ENCODE measurements at places on chromosomes 3 and 15. TPM values are rescaled to one million over a fixed set of nuclear protein-coding genes. Genes with fewer than 3 reads are reported as not detected.

The EIF2A gene
- total RNA-seq = 37.0 TPM

The CYP8B1 gene
- 478 TPM for total RNA-seq

The STAB1 gene
- total RNA-seq = 64.9 TPM

DNA sequence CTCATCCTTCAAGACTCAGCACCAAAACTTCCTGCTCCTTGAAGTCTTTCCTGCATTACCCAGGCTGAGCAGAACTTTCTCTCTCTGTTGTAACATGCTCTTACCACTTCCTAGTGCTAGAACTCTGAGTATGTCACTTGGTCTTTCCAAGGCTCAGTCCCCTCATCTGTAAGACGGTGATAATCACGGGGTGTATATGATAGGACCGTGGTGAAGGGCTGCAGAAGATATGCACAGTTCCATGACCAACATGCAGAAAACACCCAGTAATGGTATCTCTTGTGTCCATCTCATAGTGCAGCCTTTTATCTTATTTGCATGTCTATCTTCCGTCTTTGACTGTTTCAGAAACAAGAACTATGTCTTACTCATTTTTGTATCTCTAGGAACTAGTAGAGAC is 154.5 kb downstream of the ZNF621 start:
- no peak for DNase-seq
- no peaks in the 10 kb centered on the region for H3K27me3 ChIP-seq
- no peak overlapping the region for H3K4me3 ChIP-seq
- H3K27ac ChIP-seq = no peak overlapping the region

- H3K4me3 ChIP-seq = no peak overlapping the region
- H3K27me3 ChIP-seq = no peaks in the 10 kb centered on the region
- no peak overlapping the region for H3K27ac ChIP-seq
- H3K4me1 ChIP-seq = no peaks in the 10 kb centered on the region
These were observed 13.8 kb downstream of the CLRN1 start for GRCh38 chr3:150958683-150959082.

DNA sequence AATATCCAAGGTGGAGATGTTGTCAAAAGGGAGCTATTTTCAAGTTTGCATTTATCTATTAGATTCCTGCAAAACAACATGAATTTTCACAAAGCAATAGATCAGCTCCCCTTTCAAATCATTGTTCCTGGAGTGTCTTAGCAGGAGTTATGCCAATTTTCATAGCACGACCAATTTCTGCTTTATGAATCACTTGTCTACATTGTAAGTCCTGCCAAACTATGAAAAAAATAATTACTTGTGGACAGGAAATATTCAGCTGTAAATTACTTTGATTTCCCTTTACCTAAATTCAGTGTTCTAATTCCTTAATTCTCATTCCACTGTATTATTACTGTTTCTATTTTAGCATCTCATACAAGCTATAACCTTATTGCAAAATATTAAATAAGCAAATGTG is 1289.6 kb downstream of the NSUN3 start:
- H3K4me1 ChIP-seq = no peaks in the 10 kb centered on the region
- no peaks in the 10 kb centered on the region for H3K36me3 ChIP-seq
- H3K4me3 ChIP-seq = no peak overlapping the region
- no peak overlapping the region for H3K27ac ChIP-seq
- H3K27me3 ChIP-seq = no peaks in the 10 kb centered on the region

DNA sequence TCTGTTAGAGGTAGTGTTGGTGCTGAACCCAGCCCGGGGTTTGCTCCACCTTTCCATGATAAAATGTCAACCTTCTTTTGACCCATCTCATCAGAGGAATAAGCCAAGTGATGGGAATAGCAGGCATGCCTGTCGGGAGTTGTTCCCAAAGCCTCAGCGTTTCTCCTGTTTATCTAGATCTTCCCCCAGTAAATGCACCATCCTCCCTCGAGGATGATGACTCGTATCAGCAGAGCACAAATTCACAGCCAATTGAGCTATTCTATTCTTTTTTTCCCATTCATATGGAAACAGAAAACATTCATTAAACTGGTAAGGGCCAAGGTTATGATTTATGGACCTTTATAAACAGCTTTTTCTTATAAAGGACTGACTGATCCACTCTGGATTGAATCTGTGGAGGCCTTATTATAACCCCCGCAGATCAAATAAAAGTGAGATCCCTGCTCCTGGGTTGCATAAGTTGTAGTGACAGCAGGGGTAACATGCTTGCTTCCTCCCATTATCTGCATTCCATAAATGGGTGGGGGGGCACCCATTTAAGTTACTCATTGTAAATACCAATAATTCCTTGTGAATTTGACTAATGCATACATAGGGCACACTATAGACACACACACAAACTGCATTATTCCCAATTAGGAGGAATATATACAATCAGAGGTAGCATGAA is 207.3 kb downstream of the PLCL2 start:
- no peaks in the 10 kb centered on the region for H3K27me3 ChIP-seq
- no peak for DNase-seq
- H3K4me1 ChIP-seq = no peaks in the 10 kb centered on the region
- no peak overlapping the region for H3K27ac ChIP-seq

DNA sequence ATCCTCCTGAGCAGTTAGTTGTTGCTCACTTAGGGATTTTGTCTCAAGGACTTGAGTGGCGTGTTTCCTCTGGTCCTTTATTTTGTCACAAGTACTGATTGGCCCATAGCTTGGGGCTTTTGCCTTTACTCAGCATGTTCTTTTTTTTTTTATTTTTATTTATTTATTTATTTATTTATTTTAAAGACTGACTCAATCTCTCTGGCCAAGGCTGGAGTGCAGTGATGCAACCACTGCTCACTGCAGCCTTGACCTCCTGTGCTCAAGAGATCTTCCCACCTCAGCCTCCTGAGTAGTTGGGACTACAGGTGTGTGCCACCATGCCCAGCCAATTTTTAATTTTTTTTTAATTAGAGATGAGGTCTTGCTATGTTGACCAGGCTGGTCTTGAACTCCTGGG is 223.9 kb upstream of the TPM1 start:
- H3K4me3 ChIP-seq = no peak overlapping the region
- no peak overlapping the region for H3K27ac ChIP-seq
- peaks cover 24% of the 10 kb centered on the region for H3K4me1 ChIP-seq
- no peak for DNase-seq
- H3K36me3 ChIP-seq = no peaks in the 10 kb centered on the region

DNA sequence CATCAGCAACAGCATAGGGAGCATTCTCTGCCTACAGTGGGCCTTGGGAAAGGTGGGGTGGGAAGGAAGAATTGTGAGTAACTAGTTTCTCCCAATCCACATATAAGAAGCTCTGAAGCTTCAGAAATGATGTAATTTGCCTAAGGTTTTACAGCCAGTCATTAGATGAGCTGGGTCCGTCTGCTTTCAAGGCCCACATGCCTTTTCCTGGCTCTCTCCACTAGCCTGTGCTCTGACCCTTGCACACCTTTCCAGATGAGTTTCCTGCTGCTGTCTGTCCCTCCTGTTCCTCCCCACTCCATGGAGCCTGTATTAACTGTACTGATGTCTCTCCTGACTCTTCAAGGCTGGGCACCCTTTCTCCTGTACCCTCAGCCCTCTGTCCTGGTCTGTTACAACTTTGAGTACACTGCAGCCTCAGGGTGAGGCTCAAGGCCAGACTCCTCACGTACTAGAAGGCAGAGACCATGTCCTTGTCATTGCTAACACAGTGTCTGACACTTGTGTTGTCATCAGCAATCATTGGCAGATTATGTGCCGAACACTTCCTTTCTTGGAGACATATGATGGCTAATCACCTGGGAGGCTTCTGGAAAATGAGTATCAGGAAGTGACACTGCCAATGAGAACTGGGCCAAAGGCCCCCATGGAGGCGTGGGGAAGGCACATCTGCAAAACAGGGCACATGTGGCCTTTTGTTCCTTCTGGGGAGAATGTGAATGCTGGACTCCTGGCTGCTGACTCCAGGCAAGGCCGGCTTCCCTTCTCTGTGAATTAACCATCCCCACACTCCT is 6.6 kb downstream of the TM6SF1 start:
- no peak overlapping the region for H3K4me3 ChIP-seq
- no peaks in the 10 kb centered on the region for H3K27me3 ChIP-seq
- no peaks in the 10 kb centered on the region for H3K36me3 ChIP-seq
- H3K4me1 ChIP-seq = no peaks in the 10 kb centered on the region
- no peak overlapping the region for H3K27ac ChIP-seq

GRCh38 chr3:108079043-108079442 is 11.8 kb downstream of the CD47 start:
- H3K4me3 ChIP-seq = no peak overlapping the region
- no peaks in the 10 kb centered on the region for H3K4me1 ChIP-seq
- H3K27ac ChIP-seq = no peak overlapping the region
- no peaks in the 10 kb centered on the region for H3K27me3 ChIP-seq
- no peaks in the 10 kb centered on the region for H3K36me3 ChIP-seq

DNA sequence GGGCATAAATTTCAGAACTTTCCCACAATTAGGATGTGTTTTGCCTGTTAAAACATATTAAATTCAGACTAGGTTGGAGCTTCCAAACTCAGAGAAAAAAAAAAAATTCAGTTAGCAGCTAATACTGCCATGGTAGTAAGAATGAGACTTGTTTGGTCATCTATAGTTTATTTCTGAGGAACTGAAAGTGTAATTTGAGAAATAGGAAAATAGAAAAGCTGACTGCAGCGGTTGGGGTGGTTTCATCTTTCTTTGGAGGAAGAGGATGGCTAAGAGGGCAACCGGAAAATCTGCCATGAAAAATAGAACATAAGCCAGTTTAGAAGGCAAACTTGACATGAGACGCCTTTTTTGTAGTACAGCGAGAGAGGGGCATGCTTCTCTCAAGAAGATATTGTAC is 371.2 kb upstream of the ROBO2 start:
- DNase-seq = no peak
- no peaks in the 10 kb centered on the region for H3K4me1 ChIP-seq
- H3K36me3 ChIP-seq = no peaks in the 10 kb centered on the region
- H3K27ac ChIP-seq = no peak overlapping the region

GRCh38 chr3:148221303-148221702 is 476.4 kb upstream of the AGTR1 start:
- H3K36me3 ChIP-seq = no peaks in the 10 kb centered on the region
- H3K4me3 ChIP-seq = no peak overlapping the region
- no peak for DNase-seq
- no peak overlapping the region for H3K27ac ChIP-seq
- H3K27me3 ChIP-seq = no peaks in the 10 kb centered on the region

GRCh38 chr15:89587955-89588354 is 12.7 kb downstream of the TICRR start:
- H3K4me1 ChIP-seq = no peaks in the 10 kb centered on the region
- H3K27ac ChIP-seq = no peak overlapping the region

GRCh38 chr3:139357899-139358298 is 14.1 kb downstream of the MRPS22 start:
- H3K4me3 ChIP-seq = no peak overlapping the region
- no peak for DNase-seq
- H3K36me3 ChIP-seq = peaks cover 45% of the 10 kb centered on the region
- H3K4me1 ChIP-seq = no peaks in the 10 kb centered on the region
- no peak overlapping the region for H3K27ac ChIP-seq

DNA sequence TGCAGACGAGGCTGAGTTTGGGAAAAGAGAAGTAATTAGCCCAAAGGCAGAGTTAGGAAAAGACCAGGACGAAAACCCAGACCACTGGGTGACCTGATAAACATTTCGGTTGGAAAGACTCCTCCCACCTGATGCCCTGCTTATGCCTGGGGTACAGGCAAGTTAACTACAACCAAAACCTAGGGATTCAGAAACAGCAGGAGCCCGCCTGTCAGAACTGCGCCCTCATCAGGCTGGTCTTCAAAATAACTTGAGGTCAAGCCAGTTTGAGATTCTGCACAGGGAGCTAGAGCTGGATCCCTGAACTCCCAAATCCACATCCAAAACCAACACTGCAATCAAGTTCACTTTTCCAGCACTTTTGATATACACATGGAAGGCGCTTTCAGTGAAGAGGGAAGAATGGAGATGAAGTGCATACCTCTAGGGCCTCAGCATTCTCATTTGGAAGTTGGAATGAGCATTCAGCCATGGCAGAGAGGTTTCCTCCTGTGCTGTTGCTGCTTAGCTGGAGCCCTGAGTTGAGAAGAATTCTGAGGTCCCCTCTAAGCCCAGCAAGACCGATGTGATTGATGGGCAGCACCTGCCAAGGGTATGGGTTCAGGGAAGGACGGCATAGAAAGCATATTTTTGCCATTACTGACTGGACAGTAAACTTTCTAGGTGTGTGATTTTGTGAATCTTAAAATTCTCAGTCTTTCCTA is 11.6 kb downstream of the TSEN2 start:
- no peak overlapping the region for H3K27ac ChIP-seq
- no peaks in the 10 kb centered on the region for H3K36me3 ChIP-seq
- DNase-seq = no peak
- H3K4me3 ChIP-seq = no peak overlapping the region
- H3K4me1 ChIP-seq = no peaks in the 10 kb centered on the region

GRCh38 chr3:120931593-120931992 is 23.6 kb downstream of the STXBP5L start:
- H3K27ac ChIP-seq = no peak overlapping the region
- no peaks in the 10 kb centered on the region for H3K4me1 ChIP-seq
- no peak for DNase-seq
- no peaks in the 10 kb centered on the region for H3K36me3 ChIP-seq

- H3K4me3 ChIP-seq = no peak overlapping the region
- H3K4me1 ChIP-seq = no peaks in the 10 kb centered on the region
- no peak overlapping the region for H3K27ac ChIP-seq
These were observed 704.8 kb upstream of the CFAP20DC start for GRCh38 chr3:59754456-59755129.

- H3K36me3 ChIP-seq = no peaks in the 10 kb centered on the region
- DNase-seq = no peak
- H3K4me3 ChIP-seq = no peak overlapping the region
- H3K27ac ChIP-seq = no peak overlapping the region
- no peaks in the 10 kb centered on the region for H3K4me1 ChIP-seq
These were observed 231.5 kb upstream of the SETMAR start for GRCh38 chr3:4071481-4072184.

- no peak overlapping the region for H3K27ac ChIP-seq
- no peaks in the 10 kb centered on the region for H3K36me3 ChIP-seq
- H3K27me3 ChIP-seq = no peaks in the 10 kb centered on the region
- no peak overlapping the region for H3K4me3 ChIP-seq
These were observed 24.1 kb downstream of the RASGRP1 start for GRCh38 chr15:38540510-38540909.

GRCh38 chr3:148466143-148466542 is 231.6 kb upstream of the AGTR1 start:
- DNase-seq = no peak
- H3K4me1 ChIP-seq = no peaks in the 10 kb centered on the region
- H3K4me3 ChIP-seq = no peak overlapping the region
- H3K36me3 ChIP-seq = no peaks in the 10 kb centered on the region

DNA sequence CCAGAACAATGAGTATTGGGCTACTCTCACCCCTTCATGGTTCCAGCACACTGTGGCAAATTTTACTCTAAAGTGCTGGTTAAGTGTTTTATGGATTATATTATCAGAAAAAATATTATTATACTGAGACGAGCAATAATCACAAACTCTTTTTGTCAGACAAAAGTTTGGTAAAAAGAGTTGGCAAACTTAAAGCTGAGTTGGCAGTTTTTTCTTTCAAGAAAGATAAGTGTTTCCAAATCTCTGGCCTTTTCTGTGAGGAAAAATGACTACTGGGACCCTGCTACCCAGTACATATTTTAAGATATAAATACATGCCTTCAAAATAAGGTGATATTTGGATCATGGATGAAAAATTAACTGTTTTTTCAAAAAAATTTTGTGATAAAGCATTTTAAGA is 471.5 kb upstream of the IL12A start:
- H3K4me3 ChIP-seq = no peak overlapping the region
- H3K4me1 ChIP-seq = no peaks in the 10 kb centered on the region
- H3K27ac ChIP-seq = no peak overlapping the region
- H3K27me3 ChIP-seq = no peaks in the 10 kb centered on the region
- no peaks in the 10 kb centered on the region for H3K36me3 ChIP-seq

GRCh38 chr15:90956274-90957030 is 1.8 kb downstream of the RCCD1 start:
- H3K27me3 ChIP-seq = no peaks in the 10 kb centered on the region
- DNase-seq = peak; percentile 74
- H3K4me1 ChIP-seq = peaks cover 10% of the 10 kb centered on the region
- no peak overlapping the region for H3K27ac ChIP-seq
- peak overlapping the region; percentile 60 for H3K4me3 ChIP-seq

All from right lobe of liver (tissue), 6 donors.